Foreskin fibroblast (primary cell): ENCODE measurements at places on chromosomes 13 and 19.

DNA sequence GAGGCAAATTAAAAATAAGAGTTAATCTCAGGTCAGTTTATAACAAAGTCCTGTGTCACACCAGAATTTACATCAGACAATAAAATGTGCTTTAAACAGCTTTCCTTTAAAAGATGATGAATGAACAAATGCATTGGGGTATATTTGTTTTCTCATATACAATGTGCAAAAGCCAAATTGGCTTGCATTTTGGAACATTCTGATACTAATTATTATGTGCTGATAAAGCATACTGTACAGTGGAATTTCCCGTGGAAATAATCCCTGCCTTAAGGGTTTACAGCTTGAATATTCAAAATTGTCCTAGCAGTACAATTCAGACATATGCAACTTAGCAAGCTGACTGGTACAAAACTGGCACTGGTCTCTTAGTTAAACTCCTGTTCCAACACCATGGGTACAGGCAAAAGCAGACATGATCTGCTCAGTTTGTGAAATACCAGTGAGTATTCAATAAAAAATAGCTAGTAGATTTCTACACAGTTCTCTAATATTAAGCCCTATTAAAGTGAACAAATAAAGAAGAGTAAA is 373.4 kb downstream of the SLITRK1 start:
- no peak for DNase-seq

GRCh38 chr19:18898607-18899408 is 2.9 kb upstream of the CERS1 start:
- DNase-seq = no peak

DNA sequence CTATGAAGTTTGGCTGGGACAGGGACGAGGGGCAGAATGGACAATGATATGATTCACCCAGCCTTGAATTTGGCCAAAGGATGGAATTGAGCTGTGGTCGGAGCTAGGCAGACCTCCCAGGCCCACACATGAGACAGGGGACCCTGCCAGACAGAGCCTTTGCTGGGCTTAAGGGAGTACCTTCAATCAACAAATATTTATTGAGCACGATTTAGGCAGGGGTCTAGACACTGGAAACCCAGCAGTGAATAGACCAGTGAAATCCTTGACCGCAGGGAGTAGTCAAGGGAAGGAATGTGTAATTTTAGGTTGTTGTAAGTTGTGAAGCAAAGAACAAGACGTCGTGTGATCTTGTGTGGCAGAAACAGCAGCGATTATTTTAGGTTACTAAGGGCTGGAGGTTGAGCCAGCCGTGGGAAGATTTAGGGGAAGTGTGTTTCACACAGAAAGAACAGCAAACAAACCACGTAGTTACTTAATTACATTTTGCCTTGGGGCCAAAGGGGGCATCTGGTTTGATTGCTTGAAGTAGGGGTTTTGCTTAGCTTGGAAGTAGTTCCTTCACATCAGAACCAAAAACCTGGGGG is 16.9 kb upstream of the AP1M2 start:
- DNase-seq = peak; percentile 13

DNA sequence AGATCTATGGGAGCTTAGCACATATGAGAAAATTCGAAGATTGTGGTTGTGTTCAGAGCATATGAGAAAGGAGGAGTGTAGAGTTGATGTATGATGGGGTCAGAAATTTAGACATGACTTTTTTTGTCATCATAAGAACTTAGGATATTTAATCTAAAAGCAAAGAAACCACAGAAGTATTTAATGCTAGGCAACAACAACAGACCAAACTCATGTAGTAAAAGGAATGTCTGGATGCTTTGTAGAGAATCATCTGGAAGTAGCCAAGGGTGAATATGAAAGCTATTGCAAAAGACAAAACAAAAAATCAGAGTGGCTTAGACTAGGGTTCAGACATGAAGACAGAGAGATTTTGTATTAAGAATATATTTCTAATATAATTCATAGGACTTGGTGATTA is 190.3 kb downstream of the SLITRK1 start:
- DNase-seq = no peak

- DNase-seq = no peak
Measured at GRCh38 chr19:4803736-4804695, 12.5 kb downstream of the FEM1A start.

GRCh38 chr13:51584731-51585672 is 740 bp downstream of the WDFY2 start:
- DNase-seq = peak; percentile 68

DNA sequence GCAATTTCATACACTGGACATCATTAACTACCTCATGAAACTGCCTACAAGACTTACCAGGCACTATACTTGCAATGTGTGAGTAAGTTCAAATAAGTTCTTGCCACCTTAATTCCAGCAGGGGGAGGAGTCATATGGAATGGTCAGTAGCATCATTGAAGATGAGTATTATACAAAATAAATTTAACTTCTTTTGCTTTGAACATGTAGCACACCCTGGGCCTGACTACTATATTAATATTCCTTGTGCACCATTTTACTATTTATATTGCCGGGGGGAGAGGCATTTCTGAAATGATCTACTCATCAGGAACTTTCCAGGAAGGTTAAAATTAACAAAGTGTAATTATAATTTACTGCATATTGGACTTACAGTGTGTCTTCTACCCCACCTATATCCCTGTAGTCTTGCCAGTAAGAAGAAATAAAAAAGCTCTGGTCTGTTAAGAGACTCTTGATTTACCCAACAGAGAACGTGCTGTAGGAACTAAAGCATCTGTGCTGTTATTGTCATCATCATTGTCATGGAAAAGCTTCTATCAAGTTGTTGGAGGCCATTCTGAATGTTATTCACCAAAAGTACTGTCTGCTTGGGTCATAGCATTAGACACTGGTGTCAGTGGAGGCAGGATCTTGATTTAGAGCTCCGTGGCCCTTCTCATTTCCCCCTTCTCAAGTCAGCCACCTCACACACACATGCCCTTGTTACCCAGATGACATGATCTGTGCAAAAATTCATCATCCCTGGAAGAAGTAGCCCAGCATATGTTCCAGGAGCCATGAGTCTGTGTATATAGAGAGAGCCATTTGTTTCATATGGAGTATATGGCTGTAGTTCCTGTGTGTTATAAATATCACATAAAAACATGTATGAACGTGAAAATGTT is 147.1 kb downstream of the MTUS2 start:
- no peak for DNase-seq

DNA sequence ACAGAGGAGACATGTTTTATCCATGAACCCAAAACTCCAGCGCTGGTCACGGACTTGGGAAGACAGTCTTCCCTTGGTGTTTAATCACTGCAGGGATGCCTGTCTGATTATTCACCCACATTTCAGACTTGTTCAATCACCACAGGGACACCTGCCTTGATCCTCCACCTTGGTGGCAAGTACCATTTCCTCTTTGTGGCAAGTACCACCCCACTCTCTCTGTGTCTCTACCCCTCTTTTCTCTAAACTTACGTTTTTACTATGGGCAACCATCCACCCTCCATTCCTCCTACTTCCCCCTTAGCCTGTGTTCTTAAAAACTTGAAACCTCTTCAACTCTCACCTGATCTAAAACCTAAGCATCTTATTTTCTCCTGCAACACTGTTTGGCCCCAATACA is 16.8 kb downstream of the ZNF83 start:
- DNase-seq = no peak
